ENCODE measurements at places on chromosomes 5 and 9. TPM values are rescaled to one million over a fixed set of nuclear protein-coding genes. Genes with fewer than 3 reads are reported as not detected.

The STC2 gene
- 77.7 TPM for total RNA-seq

The HAVCR1 gene
- not detected for total RNA-seq

The CYLC2 gene
- total RNA-seq = not detected

The FSTL4 gene
- total RNA-seq = 5.7 TPM

The PIP5K1B gene
- total RNA-seq = 1.7 TPM

DNA sequence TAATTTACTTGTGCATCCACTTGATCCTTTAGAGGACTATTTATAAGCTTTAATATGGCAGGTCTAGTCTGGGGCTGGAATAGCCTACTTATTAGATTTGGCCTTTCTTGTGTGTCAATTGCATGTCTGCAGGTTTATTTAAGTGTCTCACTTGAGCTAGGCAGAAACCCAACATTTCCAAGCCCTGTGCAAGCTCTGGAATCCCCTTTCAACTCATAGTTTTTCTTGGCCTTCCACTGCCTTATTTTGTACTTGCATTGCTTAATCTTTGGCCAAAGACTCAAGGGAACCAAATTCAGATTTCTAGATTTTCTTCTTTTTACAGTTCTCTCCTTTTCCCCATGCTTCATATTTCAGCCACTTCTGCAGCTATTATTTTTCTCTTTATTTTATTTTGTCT lies 102.4 kb upstream of the RFX3 start:
- no peaks in the 10 kb centered on the region for H3K4me1 ChIP-seq
- no peak overlapping the region for H3K27ac ChIP-seq
- no peak overlapping the region for H3K4me3 ChIP-seq
- no peaks in the 10 kb centered on the region for H3K36me3 ChIP-seq
- no peaks in the 10 kb centered on the region for H3K27me3 ChIP-seq

DNA sequence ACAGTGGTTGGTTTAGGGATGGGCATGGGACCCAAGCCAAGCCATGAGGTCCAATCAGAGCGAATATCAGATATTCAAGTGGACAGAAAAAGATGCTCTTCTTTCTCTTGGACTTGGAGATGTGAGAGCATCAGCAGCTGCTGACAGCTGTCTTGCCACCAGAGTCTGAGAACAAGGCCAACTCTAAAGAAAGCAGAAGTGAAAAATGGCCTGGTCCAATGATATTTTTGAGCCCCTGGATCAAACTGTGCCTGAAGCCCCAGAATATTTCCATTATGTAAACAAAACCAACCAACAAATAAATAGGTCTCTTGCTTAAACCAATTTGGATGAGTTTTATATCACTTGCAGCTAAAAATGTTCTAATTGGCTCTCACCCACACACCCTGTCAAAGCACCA lies 30.7 kb upstream of the JADE2 start:
- no peaks in the 10 kb centered on the region for H3K36me3 ChIP-seq
- no peak overlapping the region for H3K4me3 ChIP-seq
- no peak for DNase-seq
- no peak overlapping the region for H3K27ac ChIP-seq
- no peaks in the 10 kb centered on the region for H3K4me1 ChIP-seq

GRCh38 chr9:70574151-70574837 lies 159.8 kb upstream of the KLF9 start:
- no peaks in the 10 kb centered on the region for H3K27me3 ChIP-seq
- no peak for DNase-seq
- H3K36me3 ChIP-seq = no peaks in the 10 kb centered on the region
- H3K4me1 ChIP-seq = peaks cover 3% of the 10 kb centered on the region
- H3K4me3 ChIP-seq = no peak overlapping the region
- H3K27ac ChIP-seq = no peak overlapping the region

DNA sequence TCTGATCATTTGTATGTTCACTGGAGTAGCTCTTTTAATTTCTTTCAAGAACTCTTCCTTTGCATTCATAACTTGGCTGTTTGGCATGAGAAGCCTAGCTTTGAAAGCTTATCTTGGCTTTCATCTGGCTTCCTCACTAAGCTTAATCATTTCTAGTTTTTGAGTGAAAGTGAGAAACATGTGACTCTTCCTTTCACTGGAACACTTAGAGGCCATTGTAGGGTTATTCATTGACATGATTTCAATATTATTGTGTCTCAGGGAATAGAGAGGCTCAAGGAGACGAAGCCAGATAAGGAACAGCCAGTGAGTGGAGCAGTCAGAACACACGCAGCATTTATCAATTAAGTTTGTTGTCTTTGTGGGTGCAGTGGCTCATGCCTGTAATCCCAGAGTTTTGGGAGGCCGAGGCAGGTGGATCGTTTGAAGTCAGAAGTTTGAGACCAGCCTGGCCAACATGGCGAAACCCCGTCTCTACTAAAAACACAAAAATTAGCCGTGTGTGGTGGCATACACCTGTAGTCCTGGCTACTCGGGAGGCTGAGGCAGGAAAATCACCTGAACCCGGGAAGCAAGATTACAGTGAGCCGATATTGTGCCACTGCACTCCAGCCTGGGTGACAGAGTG lies 98.3 kb downstream of the UGCG start:
- H3K27me3 ChIP-seq = no peaks in the 10 kb centered on the region
- H3K36me3 ChIP-seq = no peaks in the 10 kb centered on the region
- H3K27ac ChIP-seq = no peak overlapping the region
- no peak for DNase-seq
- H3K4me1 ChIP-seq = no peaks in the 10 kb centered on the region

DNA sequence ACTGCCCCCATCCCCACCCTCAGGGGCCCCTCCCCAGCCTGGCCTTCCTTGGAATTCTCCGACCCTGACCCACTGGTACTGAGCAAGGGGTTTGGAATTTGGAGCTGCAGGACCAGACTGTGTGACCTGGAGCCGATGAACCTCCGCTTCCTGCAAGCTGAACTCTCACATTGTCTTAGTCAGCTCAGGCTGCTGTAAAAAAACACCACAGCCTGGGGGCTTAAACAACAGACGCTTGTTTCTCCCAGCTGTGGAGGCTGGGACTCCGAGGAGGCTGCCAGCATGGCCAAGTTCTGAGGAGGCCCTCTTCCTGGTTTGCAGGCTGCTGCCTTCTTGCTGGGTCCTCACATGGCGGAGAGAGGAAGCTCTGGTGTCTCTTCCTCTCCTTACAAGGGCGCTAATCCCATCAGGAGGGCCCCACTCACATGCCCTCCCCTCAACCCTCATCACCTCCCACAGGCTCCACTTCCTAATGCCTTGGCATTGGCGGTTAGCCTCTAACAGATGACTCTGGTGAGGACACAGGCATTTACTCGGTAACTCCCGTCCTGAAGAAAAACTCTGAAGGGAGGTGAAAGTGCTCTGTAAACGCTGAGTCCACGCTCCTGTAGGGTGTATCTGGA lies 42.4 kb downstream of the C5orf15 start:
- no peak overlapping the region for H3K27ac ChIP-seq
- H3K27me3 ChIP-seq = no peaks in the 10 kb centered on the region
- no peaks in the 10 kb centered on the region for H3K4me1 ChIP-seq
- H3K36me3 ChIP-seq = no peaks in the 10 kb centered on the region
- H3K4me3 ChIP-seq = no peak overlapping the region

DNA sequence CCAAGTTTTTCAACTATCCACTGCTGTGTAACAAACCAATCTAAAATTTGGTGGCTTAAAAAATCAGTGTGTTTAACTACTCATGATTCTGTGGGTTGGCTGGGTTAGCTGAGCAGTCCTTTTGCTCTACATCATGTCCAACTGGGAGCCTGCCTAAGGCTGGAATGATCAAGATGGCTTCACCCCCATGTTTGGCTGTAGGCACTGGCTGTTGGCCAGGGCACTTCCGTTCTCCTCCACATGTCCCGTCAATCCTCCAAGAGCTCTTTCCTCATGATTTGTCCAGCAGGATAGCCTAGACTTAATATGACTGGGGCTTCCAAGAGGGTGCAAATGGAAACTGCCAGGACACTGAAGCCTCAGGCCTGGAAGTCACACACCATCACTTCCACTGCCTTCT lies 17.0 kb upstream of the TSSK1B start:
- no peak for DNase-seq
- H3K4me1 ChIP-seq = no peaks in the 10 kb centered on the region
- H3K4me3 ChIP-seq = no peak overlapping the region
- no peaks in the 10 kb centered on the region for H3K27me3 ChIP-seq
- H3K27ac ChIP-seq = no peak overlapping the region

DNA sequence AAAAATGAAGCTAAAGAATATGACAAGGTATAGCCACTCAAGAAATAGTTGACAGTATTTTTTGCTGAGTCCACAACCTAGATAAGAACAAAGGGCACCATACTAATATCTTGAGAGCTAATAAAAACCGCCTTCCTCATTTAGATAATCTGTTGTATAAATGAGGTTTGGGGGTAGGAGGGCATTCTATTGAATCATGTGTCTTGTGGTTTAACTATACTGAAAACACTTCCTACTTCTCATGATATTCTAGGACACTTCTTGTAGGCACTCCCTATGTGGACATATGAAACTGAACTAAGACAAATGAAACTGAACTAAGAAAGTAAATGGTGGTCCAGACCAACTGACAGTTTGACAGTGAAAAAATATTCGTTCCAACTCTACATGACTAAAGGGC lies 1268.5 kb upstream of the C9orf72 start:
- no peak for DNase-seq
- H3K4me1 ChIP-seq = no peaks in the 10 kb centered on the region
- no peak overlapping the region for H3K4me3 ChIP-seq
- no peak overlapping the region for H3K27ac ChIP-seq
- H3K36me3 ChIP-seq = peaks cover 11% of the 10 kb centered on the region
- no peaks in the 10 kb centered on the region for H3K27me3 ChIP-seq

DNA sequence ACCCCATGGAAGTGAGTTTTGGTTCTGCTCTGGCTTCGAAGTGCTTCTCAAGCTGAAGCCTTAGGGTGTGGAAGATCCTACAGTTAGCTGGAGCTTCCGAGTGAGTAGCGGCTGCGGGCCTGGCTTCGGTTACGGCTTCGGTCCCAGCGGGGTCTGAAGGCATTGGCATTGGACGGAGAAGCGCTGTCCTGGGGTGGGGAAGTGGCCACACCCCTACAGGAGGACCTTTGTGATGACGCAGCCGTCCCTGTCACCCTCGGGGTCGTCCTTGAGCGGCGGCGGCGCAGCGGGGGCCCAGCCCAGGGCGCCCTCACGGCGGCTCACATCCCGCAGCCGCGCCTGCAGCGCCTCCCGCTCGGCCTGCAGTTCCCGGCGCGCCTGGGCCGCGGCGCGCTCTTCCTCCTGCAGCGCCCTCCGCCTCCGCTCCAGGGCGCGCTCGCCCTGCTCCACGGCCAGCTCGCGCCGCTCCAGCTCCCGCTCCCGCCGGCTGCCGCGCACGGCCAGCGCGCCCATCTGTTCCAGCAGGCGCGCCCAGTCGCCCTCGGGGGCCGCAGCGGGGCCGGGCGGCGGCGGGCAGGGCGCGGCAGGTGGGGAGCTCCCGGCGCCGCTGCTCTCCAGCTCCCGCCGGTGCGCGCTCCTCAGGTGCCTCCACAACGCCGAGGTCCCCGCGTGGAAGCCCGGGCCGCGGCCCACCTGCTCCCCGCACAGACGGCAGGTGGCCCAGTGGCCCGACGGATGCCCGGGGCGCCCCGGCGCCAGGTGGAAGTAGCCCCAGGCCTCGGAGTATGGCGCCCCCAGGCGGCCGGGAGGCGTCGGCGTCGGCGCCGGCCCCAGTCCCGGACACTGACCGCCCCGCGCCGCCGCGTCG lies 9.9 kb downstream of the ZBED3 start:
- H3K4me3 ChIP-seq = peak overlapping the region; percentile 78
- H3K36me3 ChIP-seq = peaks cover 2% of the 10 kb centered on the region
- no peak overlapping the region for H3K27ac ChIP-seq
- DNase-seq = peak; percentile 83
- H3K4me1 ChIP-seq = no peaks in the 10 kb centered on the region
- no peaks in the 10 kb centered on the region for H3K27me3 ChIP-seq

- no peak overlapping the region for H3K4me3 ChIP-seq
- H3K27me3 ChIP-seq = no peaks in the 10 kb centered on the region
- 0 out of 3 replicates have a peak, but pooled peaks cover 2% of the 10 kb centered on the region for H3K36me3 ChIP-seq
- peak; percentile 51 for DNase-seq
- no peak overlapping the region for H3K27ac ChIP-seq
Observed at GRCh38 chr5:4005335-4005734, 409.7 kb downstream of the IRX1 start.

DNA sequence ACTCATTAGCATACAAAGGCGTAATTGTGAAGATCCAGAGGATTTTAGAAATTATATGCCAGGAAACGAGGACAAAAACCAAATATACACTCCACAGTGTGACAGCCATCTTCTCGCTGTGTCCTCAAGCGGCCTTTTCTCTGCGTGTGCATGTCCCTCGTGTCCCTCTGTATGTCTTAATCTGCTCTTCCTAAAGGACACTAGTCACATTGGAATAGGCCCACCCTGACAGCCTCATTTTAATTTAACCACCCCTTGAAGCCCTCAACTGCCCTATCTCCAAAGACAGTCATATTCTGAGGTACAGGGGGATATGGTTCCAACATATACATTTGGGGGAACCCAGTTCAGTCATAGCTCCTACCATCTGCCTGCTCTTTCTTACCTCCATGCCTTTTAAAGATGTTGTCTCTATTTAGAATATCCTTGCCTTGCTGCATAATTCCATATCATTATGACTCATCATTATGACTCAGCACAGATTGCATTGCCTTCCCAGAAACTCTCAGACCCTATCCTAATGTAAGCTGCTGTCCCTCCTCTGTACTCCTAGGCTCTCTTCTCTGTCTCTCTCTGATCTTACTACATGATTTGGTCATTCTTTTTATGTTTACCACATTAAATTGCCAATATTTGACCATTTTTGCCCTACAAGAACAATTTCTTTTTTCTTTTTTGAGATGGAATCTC lies 210.9 kb downstream of the AOPEP start:
- no peak for DNase-seq
- H3K27me3 ChIP-seq = no peaks in the 10 kb centered on the region
- H3K4me1 ChIP-seq = peaks cover 9% of the 10 kb centered on the region
- no peak overlapping the region for H3K27ac ChIP-seq

DNA sequence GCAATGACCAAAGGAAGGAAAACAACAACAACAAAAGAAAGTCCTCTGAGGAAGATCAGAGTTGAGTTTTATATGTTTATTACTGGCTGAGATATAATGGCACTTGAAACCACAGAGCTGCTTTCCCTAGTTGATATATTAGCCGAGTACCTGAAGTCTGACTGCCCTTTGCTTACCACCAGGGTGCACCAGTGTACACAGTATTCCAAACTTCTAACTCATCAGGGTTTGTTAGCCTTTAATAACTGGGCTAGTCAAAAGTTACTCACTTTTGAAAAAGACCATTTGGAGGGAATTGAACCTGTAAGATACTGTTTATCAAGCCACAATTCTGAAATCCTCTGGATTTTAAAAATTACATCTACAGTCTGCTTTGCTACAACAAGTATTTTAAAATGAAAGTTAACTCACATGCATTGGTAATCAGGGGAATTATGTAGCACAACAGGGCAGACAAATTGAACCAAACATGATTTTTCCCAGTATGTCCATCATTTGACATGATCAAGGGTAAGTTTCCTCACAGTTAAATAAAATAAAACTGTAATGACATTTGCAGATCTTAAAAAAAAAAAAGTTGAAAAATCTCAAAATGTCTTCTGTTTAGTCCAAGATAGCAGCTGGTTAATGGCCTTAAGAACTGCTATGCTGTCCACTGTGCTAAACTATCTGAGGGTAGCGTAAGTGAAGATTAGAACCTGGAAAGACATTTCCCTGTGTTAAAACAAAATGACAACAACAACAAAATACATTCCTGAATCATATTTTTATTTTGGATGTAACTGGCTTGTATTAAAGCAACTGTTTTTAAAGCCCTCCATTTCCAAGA lies 57.3 kb upstream of the C6 start:
- H3K27ac ChIP-seq = no peak overlapping the region
- H3K27me3 ChIP-seq = no peaks in the 10 kb centered on the region
- no peak overlapping the region for H3K4me3 ChIP-seq
- H3K36me3 ChIP-seq = no peaks in the 10 kb centered on the region

- H3K36me3 ChIP-seq = peaks cover 70% of the 10 kb centered on the region
- no peaks in the 10 kb centered on the region for H3K4me1 ChIP-seq
- H3K27ac ChIP-seq = no peak overlapping the region
- no peak overlapping the region for H3K4me3 ChIP-seq
Observed at GRCh38 chr5:179606071-179606909, 17.2 kb downstream of the HNRNPH1 start.
